ENCODE measurements at places on chromosomes 3 and 15.

DNA sequence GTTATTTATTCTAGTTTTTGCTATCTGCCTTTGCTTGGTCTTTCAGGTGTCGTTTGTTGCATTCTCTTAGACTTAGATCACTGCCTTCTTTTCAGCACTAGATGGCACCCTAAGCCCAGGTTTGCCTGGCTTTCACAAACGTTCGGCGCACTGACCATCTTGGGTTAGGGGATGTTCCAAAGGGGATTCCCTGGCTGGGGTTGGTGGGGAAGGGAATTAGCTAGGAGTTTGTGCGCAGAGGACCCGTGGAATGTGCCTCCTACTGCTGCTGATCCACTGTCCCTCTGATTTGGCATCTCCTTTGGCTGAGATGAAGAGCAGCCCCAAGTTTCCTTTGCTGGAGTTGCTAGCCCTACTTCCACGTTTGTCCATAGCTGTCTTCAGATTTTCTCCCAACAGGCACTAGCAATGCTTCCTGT lies 33.9 kb downstream of the PFN2 start:
- peak; percentile 11 for DNase-seq

DNA sequence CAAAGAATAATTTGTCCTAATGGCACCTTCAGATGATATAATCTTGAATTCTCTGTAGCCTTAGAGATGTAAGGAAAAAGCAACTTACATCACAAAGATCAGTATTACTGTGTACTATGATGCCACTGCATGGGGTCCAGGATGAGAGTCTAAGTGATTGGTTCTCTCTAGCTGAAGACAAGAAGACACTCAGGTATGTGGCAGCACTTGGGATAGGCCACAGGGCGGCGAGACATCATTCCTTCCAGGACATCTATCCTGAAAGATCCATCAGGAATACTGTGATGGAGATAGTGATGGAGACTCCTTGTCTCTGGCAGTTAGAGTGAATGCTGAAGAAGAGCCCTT lies 2.5 kb downstream of the CD200 start:
- no peak for DNase-seq

DNA sequence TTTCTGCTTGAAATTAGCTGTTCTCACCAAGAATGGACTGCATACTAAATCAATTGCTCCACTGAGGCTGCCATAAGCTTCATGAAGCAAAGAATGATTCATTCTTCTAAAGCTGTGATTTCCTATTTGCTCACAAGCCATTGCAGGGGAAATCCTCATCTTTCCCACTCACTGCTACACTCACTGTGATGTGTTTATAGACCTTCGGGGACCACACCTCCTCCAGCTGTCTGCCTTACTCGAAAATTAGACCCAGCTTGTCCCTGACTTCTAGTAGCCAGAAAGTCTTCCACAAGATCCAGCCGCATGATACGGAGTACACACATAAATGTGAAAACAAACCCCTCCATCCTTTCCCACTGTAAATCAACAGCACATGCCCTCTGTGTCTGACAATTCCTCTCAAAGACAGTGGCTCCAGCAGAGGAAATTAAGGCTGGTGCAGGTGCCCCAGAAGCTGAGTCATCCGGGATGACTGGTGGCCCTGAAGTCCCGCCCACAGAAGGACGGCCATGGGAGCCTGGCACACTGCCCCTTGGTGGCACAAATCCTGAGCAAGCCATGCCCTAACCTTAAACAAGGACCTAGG lies 172.0 kb downstream of the STT3B start:
- DNase-seq, result peak; percentile 41

- DNase-seq, result no peak
These were observed 75.2 kb upstream of the ACAD9 start for GRCh38 chr3:128804017-128804810.

DNA sequence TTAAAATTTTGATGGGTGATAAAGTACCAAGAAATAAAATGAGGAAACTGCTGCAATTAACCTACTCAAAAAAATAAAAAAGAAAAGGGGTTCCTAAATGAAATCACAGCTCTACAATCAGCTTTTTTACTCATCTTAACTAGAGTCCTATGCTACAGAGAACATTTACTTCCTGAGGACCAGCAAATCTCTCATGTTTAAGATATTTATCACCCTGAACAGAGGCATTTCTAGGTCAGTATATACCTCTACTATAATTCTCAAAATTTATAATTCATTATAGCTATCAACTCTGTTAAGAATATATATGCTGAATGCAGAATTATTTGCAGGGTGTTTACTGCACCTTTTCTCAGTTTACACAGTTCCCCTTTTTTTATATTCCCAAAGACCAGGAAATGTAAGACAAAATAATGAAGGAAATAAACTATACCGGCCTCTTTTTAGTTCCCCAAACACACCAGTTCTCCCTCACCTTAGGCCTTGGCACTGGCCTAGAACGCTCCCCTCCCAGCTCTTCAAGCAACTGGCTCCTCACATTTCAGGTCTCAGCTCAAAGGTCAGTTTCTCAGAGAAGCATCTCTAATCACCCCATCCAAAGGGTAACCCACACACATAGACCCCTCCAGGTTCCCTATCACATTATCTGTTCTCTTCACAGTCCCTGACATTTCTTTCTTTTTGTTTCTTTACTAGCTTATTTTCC lies 71.1 kb downstream of the LRRFIP2 start:
- no peak for DNase-seq

GRCh38 chr15:40534371-40534770 lies 30.5 kb downstream of the CCDC32 start:
- DNase-seq, result no peak

GRCh38 chr3:164507886-164508285 lies 570.4 kb downstream of the SI start:
- DNase-seq, result no peak

- no peak for DNase-seq
These were observed 221.4 kb upstream of the SUCLG2 start for GRCh38 chr3:67875858-67876257.

DNA sequence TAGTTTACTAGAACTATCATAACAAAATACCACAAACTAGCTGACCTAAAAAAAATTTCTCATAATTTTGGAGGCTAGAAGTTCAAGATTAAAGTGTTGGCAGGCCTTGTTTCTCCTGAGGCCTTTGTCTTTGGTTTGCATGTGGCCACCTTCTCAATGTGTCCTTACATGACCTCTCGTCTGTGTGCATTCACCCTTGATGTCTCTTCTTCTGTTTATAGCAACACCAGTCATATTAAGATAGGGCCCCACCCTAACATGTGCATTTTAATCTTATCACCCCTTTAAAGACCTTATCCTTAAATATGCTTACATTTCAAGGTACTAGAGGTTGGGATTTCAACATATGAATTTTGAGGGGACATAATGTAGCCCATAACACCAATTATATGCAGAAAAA lies 177.0 kb downstream of the ZBBX start:
- DNase-seq, result no peak

DNA sequence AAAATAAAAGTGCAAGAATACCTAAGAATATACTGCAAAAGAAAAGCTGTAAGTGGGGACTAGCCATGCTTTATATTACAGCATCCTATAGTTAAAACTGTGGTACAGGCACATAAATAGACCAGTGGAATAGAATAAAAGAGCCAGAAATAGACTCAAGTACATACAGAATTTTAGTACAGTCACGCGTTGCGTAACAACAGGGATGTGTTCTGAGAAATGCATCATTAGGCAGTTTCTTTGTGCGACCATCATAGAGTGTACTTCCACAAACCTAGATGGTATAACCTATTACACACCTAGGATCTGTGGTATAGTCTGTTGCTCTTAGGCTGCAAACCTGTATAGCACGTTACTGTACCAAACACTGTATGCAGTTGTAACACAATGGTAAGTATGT lies 61.8 kb downstream of the PCCB start:
- no peak for DNase-seq

GRCh38 chr3:152853196-152853595 lies 18.3 kb downstream of the P2RY1 start:
- no peak for DNase-seq

DNA sequence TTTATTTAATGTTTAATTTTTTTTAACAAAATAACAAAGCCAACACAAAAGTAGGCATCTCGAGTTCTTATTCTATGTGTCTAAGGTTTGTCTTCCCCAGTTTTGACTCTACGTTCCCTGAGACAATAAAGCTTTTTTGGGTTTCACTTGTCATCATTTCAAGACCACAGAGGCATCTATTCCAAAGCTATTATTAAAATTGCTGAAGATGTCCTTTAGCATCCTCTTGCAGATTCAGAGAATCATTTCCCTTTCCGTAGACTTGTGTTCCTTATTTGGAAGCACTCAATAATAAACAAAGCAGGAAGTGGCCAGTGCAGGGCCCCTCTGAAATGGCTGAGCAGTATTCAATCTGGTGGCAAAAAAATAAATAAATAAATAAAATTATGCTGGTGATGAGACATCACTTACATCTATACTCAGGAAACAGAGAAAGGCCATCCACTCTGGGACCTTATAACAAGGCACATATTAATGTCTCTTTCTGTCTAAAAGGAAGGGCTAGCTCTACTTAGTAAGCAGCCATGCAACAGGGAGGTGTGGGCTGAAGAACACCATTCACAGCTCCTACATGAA lies 362.3 kb downstream of the WDR72 start:
- DNase-seq, result peak; percentile 3

DNA sequence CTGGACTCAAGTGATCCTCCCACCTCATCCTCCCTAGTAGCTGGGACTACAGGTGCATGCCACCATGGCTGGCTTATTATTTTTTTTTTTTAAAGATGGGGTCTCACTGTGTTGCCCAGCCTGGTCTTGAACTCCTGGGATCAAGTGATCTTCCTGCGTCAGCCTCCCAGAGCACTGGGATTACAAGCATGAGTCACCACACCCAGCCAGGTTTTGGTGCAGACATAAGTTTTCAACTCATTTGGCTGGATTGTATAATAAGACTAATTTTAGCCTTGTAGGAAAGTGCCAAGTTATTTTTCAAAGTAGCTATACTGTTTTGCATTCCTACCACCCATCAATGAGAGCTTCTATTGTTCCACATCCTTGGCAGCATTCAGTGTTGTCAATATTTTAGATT lies 32.1 kb downstream of the BUB1B start:
- DNase-seq, result no peak

- no peak for DNase-seq
These were observed 7.9 kb downstream of the ACAA1 start for GRCh38 chr3:38129058-38129457.

DNA sequence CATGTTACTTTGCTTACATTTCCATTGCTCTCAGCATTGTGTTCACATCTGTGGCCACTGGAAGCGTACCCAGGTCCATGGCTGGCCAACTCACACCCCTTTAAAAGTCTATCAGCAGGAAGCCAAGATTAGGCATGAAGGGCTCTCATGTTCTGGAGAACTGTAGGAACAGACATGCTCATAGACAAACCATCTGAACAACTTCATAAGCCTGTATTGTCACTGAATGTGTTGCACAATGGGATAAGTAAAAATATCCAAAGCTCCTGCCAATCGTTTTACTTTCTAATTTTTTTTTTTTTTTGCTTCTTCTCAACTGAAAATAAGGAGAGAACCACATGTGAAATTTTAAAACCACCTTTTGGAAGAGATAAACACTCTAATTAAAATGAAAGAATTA lies 6.4 kb downstream of the RPLP1 start:
- no peak for DNase-seq

DNA sequence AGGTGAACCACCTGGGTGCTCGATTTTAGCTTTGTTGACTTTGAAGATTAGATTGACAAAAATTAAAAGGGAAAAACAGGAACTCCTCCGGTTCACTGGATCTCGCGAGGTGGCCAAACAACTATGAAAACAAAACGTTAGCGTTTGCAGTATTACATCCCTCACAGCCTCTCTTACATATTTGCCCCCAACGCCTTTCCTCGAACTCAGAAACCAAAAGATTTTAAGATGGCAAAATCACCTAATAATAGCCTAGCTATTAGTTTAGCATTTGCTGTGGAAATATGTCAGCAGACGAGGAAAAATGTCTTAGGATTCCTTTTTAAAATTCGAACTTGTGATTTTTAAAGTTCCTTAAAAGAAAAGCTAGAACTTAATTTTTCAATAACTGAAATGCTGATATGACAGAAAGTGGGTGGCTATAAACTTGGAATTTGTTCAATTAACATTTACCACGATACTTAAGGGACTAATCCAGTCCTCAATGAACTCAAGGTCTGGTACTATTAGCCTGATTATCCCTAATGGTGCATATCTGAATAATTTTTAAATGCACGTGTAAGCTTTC lies 491 bp upstream of the SENP7 start:
- no peak for DNase-seq

DNA sequence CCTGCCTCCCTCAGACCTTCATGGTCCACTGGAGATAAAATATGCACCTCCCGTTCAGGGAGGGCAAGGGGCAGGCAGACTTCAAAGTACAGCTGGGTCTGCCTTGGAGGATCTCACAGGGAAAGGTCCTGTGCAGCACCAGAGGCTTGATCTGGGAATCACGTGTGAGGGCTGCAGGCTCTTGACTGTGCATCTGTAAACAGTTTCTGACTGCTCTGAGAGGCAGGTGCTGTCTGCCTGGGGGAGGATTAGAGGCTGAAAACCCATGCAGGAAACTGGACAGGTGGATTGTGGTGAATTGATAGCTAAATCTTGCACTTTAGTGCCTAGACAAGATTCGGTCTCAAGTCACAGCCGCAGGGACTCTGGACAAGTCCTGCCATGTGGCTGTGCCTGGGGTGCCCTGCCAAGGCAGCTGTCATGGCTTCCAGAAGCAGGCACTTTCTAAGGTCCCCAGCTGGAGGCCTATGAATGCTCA lies 239.3 kb downstream of the EPHB1 start:
- DNase-seq, result no peak

GRCh38 chr3:182704926-182705325 lies 88.4 kb upstream of the ATP11B start:
- DNase-seq, result no peak

DNA sequence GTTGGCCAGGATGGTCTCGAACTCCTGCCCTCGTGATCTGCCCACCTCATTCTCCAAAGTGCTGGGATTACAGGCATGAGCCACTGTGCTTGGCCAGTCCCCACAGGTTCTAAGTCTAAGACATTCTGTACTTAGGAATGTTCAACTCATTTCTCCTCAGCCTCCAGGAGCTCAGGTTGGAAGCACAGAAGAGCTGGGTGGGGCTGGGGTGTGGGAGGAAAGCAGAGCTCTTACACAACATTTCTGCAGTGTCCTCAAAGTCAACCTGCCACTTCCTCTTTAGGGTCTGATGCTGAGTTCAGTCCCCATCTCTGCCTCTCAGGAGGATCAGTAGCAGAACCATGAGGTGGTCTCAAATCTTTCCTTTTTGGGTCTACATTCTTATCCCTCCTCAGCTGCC lies 75.5 kb downstream of the MRPL46 start:
- DNase-seq, result no peak

DNA sequence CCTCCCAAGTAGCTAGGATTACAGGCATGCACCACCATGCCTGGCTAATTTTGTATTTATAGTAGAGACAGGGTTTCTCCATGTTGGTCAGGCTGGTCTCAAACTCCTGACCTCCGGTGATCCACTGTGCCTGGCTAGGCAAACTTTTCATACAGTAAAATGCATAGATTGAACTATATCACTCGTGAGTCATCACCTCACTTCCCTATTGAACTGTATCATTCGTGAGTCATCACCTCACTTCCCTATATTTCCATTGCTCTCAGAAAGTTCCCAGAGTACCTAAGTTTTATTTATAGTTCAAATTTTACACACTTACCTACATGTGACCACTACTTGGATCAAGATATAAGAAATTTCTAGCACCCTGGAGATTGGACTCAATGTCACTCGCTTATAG lies 73.6 kb upstream of the ACAD9 start:
- DNase-seq, result no peak

- DNase-seq, result no peak
These were observed 7.6 kb downstream of the MYO9A start for GRCh38 chr15:72110355-72110754.

Measured in hindlimb muscle (tissue), 1 donor.